ENCODE measurements at places on chromosomes 7 and 10.

DNA sequence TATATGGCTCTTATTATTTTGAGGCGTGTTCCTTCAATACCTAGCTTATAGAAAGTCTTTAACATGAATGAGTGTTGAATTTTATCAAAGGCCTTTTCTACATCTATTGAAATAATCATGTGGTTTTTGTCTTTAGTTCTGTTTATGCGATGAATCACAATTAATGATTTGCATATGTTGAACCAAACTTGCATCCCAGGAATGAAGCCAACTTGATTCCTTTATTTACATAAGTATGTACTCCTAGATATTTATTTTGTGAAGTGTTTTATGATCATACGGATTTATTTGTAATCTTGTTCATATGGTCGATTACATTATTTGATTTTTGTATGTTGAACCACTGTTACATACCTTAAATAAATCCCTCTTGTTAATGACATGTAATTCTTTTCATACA, 244.3 kb upstream of the KCND2 start:
- no peak for DNase-seq

- no peak for DNase-seq
Observed at GRCh38 chr7:14806891-14807290, 95.7 kb downstream of the DGKB start.

DNA sequence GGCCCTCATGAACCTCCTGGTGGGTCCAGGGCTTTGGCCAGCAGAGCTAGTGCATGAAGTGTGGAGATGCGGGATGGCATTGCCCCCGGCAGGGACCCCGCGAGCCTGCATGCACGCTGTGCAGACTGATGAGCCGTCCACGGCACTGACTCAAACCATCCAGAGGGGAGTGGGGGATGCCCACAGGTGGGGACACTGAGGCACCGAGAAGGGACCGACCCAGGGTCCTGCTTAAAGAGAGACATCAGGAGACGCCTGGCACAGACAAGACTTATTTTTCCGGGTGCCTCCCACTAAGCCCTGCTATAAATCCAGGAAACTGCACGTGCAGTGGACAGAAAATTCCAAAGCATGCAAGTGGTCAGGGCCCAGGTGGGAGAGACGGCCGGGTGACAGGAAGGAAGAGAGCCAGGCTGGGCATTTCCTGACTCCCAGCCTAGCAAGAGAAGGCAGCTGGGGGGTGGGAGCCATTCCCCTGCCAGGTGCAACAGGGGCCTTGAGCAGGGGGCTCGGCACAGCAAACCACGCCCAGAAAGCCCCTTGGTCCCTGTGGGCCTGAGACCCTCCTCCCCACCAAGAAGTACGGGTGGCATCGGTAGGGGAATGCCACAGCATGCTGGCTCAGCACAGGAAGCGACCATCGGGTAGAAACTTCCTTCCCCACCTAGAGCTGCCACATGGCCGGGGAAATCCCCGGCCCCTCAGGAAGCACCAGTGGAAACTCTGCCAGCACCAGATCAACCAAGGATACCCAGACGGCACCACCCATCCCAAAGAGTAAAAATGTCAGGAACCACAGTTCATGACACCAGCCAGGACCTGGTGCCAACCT, 91.5 kb downstream of the FOXL3 start:
- DNase-seq, result peak; percentile 3

GRCh38 chr7:137873524-137873923, 26.8 kb upstream of the DGKI start:
- no peak for DNase-seq

DNA sequence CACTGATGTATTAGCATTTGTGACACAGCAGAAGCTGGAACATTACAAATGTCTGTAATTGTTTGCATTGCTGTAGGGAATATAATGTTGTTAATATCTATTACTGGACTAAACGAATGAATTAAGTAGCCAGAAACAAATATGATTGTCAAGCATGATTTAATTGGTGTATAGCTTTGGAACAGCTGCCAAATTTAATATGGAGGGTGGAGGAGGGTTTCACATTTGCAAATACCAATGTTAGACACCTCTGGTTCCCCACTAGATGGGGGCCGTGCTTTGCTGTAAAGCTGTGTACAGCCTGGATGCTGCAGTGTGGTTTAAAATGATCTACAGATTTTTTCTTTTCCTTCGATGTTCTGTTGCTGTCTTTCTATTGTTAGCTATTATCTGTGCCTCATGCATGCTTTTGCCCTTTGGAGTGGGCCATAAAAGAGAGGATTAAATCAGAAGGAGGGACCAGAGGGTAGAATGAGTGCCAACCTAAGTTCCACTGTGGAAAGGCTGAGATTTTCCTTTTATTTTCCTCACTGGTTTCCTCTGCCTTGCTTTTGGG, 23.1 kb downstream of the DNAJB9 start:
- DNase-seq, result no peak

DNA sequence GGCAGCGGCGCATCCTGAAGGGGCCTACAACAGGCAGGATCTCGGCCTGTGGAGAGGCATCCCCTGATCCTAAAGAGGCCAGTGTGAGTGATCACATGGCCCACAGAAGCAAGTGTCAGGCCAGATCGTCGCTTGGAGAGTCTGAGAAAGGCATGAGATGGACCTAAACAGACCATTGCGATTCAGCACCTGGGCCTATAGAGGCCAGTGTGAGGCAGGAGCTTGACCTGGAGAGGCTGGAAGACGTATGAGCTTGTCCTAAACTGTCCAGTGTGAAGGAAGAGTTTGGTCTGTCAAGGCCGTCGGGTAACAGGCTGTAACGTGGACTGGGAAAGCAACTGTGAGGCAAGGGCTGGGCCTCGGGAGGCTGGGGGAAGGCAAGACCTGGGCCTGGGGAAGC, 172.6 kb downstream of the TPST1 start:
- no peak for DNase-seq

DNA sequence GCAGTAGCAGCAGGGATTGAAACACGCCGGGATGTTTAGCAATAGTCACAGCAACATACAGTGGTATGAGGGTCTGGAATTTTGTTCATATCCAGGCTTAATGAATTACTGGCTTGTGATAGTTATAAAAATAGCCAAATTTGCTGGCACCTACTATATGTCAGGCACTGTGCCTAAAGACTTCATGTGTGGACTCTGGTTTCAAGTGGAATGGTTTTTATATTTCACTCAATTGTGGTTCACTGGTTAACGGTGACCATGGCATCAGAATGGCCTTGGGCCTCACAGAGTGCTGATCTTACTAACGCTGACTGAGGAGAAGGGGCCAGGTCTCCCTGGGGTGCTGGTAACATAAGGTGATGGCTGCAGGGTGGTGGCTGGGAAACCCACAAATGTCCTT, 55.7 kb downstream of the CELF2 start:
- DNase-seq, result no peak

- DNase-seq, result peak; percentile 58
Observed at GRCh38 chr10:132387764-132388210, 9.2 kb upstream of the PWWP2B start.

- no peak for DNase-seq
Observed at GRCh38 chr10:124601016-124601415, 139.4 kb downstream of the LHPP start.

- no peak for DNase-seq
Observed at GRCh38 chr10:51643734-51644133, 55.7 kb downstream of the CSTF2T start.

DNA sequence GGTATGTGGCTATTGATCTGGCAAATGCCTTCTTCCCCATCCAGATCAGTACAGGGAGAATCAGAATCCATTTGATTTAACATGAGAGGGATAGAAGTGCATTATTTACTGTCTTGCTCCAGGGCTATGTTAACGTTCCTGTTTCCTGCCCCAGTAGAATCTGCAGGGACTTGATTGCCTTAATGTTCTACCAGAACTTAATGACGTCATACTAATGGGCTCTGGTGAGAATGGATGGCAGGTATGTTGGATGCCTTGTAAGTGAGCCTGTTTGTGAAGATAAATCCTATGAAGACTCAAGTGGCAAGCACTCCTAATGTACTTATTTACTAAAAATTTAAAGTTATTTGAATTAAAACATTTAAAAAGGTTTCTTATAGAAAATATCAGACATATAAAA, 44.5 kb upstream of the CHCHD3 start:
- no peak for DNase-seq

GRCh38 chr10:93482145-93482834, at the start of gene MYOF:
MYOF (minus strand) TSS chr10:93482334; CDS start chr10:93482194, 140 bp downstream.
- DNase-seq, result peak; percentile 20

GRCh38 chr10:46522295-46523118, 34.0 kb downstream of the GPRIN2 start:
- DNase-seq, result no peak

DNA sequence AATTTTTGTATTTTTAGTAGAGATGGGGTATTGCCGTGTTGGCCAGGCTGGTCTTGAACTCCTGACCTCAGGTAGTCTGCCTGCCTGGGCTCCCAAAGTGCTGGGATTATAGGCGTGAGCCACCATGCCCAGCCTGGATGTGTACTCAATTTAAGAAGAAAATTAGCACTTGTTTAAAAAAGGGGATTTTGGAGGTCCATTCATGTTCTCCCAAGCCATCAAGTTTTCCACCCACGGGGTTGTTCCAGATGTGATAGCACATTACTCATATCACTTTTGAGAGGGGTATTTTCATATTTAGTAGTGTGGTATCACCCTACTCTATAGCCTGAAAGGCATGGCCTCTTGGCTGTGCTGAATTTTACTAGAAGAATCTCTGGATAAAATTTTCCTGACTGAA, 10.5 kb upstream of the SLC26A3 start:
- DNase-seq, result no peak

GRCh38 chr7:131595699-131596098, 39.3 kb upstream of the PODXL start:
- DNase-seq, result no peak

DNA sequence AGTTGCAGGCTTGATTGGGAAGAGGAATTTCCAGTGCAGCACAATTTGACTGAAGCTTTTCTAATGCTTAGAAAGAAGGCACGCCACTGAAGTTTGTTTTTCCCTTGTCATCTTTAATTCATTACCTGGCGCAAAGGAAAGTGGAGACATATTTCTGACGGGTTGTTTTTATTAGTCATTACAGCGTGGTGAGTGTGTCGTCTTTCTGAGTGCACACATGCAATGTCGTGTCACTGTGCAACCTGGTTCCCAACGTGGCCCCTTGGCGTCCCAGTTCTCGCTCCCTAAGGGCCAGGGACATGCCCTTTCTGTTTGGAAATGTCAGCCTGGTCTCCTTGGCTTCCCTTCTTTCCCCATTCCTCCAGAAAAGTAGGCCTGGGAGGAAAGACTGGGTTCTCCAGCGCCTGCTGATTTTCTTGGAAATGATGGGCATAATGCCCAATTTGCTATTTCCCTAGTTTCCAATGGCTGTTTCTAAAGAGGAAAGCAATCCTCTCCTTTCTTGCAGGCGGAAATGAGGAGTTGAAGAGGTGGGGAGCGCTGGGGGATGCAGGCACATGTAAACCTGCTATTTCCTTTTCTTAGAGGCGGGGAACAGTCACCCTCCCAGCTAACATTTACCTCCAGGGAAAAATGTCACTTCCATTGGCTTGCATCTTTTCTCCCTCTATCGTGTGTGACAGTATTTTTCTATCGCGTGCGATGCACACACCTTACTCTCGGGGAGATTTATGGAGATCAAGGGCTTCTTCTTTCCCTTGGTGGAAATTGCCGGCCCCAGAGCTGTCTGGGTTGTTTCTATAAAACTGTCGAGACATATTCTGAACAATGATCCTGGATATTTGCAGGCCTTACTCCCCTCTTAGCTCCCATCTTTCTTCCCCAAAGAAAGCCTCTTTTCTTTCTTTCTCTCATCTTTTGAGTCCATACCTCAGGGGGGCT, 249.8 kb downstream of the ARHGAP12 start:
- no peak for DNase-seq

- peak; percentile 5 for DNase-seq
Observed at GRCh38 chr10:23095966-23096801, 805 bp downstream of the MSRB2 start.

DNA sequence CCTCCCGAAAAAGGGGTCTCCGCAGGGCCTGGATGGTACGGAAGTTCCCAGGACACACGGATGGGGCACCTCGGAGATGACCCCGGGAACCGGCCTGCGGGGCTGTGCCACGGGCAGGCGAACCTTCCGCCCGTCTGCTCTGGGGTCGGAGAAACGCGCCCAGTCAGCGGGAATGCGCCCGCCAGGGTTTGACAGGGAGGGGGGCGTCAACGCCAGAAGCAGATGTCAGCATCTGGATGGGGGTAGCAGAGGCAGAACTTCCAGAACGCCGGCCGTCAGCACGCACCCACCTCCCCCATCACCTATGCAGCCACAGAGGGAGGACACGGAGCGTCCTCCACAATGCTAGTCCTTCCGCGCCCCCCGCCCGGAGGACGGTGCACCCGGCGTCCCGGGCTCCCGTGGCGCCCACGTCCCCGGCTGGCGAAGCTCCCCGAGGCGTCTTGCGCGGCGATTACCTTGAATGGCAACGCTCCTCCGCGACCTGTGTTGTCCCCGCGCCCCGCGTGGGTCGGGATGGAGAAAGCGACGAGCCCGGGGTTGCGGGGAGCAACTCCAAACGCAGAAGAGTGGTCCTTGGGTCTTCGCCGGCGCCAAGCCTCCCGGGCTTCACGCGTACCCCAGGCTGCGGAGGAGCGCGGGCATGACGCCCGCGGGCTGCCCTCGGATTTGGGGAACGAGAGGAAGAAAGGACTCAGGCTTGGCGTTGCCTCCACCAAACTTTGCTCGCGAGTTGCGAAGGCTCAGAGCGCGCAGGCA, 561 bp downstream of the FGFR2 start:
- DNase-seq, result no peak

- no peak for DNase-seq
Observed at GRCh38 chr7:105228555-105228954, 160.2 kb downstream of the SRPK2 start.

DNA sequence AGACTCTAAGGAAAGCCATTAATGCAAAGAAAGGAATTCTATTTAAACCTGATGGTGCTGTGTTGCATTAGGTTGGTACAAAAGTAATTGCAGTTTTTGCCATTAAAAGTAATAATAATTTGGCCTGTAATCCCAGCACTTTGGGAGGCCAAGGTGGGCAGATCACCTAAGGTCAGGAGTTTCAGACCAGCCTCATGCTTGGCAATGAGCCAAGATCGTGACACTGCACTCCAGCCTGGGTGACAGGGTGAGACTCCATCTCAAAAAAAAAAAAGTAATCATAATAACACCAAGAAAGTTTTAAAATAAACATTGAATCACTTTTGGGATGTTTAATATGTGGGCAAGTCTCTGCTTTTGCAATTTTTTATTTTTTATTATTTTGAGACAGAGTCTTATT, 107.3 kb upstream of the FRMD4A start:
- no peak for DNase-seq

GRCh38 chr10:12898271-12898670, 103.2 kb downstream of the CCDC3 start:
- DNase-seq, result no peak

GRCh38 chr7:130703851-130704250, 17.5 kb upstream of the TSGA13 start:
- no peak for DNase-seq

GRCh38 chr10:68934994-68935393, 21.0 kb upstream of the DDX21 start:
- DNase-seq, result no peak

All from activated T-helper 1 cell treated with anti-CD3 and anti-CD28 coated beads, Interleukin-2, amount 50 U/mL, for 16 hours (primary cell).